ENCODE measurements at places on chromosomes 5 and 9. TPM values are rescaled to one million over a fixed set of nuclear protein-coding genes. Genes with fewer than 3 reads are reported as not detected.

The OR1Q1 gene
- not detected for total RNA-seq

The NUTM2G gene
- total RNA-seq, result not detected

The ZNF454 gene
- 1.7 TPM for total RNA-seq

The ARID3C gene
- not detected for total RNA-seq

The RNF208 gene
- 24.8 TPM for total RNA-seq

The BHMT2 gene
- 9.7 TPM for total RNA-seq

The ACTL7B gene
- total RNA-seq, result not detected
